ENCODE measurements at places on chromosomes 12 and 14.

- DNase-seq: peak; percentile 12
Measured at GRCh38 chr14:77682158-77682553, 25.7 kb downstream of the ALKBH1 start.

- no peak for DNase-seq
Measured at GRCh38 chr14:64549791-64550620, at the start of gene PPP1R36. Gene PPP1R36 (plus strand): TSS chr14:64549961. CDS start chr14:64549998, 37 bp downstream.

DNA sequence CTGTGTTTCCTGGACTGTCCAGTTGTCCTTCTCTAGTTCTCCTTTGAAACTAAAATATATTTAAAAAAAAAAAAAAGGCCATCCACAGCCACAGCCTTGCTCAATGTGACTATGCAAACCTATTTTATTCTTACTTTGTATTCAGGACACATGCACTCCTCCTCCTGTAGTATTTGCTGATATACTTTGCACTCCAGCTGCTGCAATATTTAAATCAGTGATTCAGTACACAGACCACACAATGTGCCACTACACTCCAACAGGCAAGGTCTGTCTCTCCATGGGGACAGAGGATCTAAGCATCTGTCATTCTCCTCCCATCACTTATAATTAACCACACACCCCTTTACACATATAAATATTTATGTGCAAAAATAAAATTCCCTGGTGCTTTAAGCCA is 40.2 kb upstream of the CCDC196 start:
- no peak for DNase-seq

DNA sequence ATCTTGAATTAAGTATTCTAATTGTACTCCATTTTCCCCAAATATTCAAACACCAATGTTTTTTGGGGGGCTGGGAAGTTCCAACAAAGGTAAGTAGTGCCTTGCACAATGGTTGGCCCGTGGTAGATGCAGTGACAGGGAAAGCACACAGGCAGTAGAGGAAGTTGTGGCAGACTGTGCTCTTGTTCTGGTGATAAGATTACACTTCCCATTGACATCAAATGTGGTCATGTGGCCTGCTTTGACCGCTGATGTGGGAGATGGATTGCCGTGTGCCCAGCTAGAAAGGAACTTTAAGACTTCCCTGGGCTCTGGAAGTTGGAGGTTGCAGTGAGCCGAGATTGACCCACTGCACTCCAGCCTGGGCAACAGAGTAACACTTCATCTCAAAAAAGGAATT is 223.8 kb downstream of the VRK1 start:
- DNase-seq: no peak

DNA sequence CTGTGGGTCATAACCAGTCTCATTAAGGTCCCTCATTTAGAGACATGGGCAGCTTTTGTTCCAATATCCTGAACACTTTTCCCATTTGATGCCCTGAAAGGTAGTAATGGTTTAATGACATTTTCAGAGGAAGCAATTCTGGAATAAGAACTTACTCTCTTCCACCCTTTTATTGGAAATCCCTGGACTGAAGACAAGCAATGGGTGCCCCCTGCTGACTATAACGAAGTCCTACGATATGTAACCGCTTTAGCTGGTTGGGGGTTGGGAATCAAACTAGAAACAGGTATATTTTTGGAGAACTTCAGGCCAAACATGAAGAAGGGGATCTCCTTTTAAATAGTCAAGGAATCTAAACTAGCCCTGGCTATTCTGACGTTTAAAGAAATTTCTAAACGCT is 20.5 kb downstream of the SARNP start:
- no peak for DNase-seq

GRCh38 chr14:72154645-72155378 is 222.6 kb downstream of the RGS6 start:
- DNase-seq: no peak

- DNase-seq: no peak
Measured at GRCh38 chr12:8906266-8907180, 7.8 kb upstream of the PHC1 start.

- DNase-seq: no peak
Measured at GRCh38 chr12:24482044-24482443, 466.9 kb downstream of the BCAT1 start.
